ENCODE measurements at places on chromosomes 4 and X.
A peak's percentile ranks its signal among the peaks of the same experiment; 100 is the strongest.

GRCh38 chrX:39969099-39969818 is 128.5 kb downstream of the BCOR start:
- no peak for DNase-seq

GRCh38 chr4:184817494-184818215 is 8.1 kb downstream of the ACSL1 start:
- no peak for DNase-seq

GRCh38 chrX:106286053-106286650 is 118.0 kb downstream of the PWWP3B start:
- no peak for DNase-seq

DNA sequence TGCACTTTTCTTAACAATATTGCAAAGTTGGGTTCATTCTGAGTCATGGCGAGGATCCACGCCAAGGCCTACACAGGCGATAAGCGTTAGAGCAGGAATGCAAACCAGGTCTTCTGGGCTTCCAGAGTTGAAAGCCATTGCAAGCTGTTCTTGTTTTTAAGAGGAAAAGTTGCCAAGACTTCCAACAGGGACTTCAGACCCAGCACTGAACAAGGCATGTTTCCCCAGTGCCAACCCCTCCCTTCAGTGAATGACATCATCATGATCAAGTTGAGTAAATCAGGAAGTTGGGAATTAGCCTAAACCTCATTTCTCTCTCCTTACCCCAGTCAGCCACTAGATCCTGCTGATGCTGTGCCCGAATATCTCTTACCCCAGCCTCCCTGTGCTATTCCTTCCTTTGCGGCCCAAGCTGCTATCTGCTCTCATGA is 355.1 kb downstream of the HS3ST1 start:
- peak; percentile 99 for DNase-seq

DNA sequence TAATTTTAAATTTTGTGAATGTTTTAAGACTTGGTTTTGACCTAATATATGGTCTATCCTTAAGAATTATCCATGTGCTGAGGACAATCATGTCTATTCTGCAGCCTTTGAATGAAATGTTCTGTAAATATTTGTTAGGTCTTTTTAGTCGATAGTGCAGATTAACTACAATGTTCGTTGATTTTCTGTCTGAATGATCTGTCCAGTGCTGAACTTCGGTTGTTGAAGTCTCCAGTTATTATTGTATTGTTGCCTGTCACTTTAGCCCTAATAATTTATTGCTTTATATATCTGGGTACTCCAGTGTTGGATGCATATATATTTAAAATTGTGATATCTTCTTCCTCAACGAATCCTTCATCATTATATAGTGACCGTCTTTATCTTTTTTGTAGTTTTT is 218.3 kb upstream of the ZC4H2 start:
- no peak for DNase-seq

DNA sequence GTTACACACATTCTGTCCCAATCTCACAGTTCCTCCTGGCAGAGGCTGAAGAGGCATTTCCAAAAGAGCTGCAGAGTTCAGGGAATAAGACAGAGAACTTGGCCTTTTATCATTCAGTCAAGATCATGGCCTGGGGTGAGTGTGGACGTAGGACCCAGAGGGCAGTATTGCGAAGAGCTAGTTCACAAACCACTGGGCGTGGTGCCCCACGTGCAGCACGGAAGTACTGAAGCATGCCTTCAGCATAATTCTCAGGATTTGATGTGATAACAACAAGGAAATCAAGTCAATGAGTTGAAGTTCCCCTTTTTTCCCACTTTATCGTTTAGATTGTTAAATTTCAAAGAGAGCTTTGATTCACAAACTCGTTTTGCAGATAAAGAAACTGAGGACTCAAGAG is 117.7 kb downstream of the RELL1 start:
- DNase-seq, result no peak

DNA sequence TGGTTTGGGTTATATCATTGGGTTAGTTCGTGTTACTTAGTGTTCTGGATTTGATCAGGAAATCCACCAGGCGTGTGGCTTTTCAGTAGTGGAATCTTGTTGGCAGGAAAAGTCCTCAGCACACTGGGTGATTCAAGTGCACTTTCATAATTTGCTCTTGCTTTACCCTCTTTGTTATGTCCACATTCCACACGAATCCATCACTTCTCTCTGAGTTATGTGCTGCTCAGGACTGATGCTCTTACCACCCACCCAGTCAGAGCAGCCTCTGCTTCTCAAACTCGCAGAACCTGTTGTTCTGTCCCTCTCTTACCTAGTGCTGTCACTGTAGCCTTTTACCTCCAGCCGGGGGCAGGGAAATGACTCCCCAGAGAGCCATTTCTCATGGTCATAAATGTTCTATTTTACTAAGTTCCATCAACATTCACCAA is 37.2 kb upstream of the SCRG1 start:
- DNase-seq, result no peak

GRCh38 chr4:75099321-75099720 is 166.4 kb downstream of the PARM1 start:
- DNase-seq, result no peak

GRCh38 chr4:2793586-2794485 is 951 bp downstream of the SH3BP2 start:
- DNase-seq, result no peak

GRCh38 chrX:49726966-49727365 is 31.2 kb upstream of the PAGE1 start:
- DNase-seq, result no peak

DNA sequence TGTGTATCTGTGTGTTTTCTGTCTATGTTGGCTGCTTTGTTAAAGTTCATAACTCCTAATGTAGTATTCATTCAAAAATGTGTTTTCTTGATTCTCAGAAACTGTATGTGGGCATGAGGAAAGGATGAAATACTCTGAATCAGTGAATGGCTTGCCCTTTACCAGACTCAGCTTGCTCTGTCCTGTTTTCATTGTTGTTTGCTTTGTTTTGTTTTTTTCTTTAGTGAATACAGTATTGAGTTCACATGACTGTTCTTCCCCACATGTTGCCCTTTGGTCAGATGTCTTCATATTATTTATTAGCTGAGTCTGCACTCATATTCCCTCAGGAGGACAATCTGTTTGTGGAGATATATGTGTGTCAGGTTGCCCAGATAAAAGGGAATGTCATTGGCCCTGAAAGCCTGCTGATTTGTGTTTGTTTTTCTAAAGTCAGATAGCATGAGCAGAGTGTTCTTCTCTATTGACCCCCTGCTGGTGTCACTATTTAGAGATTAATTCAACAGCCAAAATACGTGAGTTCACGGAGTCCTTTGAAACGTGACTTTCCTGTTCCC is 1184.4 kb downstream of the RPA4 start:
- DNase-seq, result peak; percentile 0

GRCh38 chr4:17647927-17648326 is 33.5 kb downstream of the MED28 start:
- no peak for DNase-seq

GRCh38 chr4:107757283-107757682 is 37.2 kb upstream of the PAPSS1 start:
- DNase-seq, result no peak

DNA sequence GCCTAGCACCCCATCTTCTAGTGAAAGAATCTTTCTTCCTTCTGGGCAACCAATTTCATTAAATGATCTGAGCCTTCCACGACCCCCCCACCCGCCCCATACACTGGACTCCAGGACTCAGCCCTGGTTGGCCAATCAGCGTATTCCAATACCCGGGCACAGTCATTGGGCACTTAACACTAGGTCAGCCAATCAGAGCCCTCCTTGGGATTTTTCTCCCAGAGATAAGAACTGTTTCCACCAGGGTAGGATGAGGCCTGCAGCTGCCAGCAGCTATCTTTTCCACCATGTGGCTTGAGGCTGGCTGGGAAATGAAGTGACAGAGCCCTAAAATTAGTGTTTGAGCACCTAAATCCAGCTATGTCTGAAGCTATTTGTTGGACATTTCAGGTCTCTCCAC is 418.8 kb downstream of the BCOR start:
- DNase-seq, result no peak

DNA sequence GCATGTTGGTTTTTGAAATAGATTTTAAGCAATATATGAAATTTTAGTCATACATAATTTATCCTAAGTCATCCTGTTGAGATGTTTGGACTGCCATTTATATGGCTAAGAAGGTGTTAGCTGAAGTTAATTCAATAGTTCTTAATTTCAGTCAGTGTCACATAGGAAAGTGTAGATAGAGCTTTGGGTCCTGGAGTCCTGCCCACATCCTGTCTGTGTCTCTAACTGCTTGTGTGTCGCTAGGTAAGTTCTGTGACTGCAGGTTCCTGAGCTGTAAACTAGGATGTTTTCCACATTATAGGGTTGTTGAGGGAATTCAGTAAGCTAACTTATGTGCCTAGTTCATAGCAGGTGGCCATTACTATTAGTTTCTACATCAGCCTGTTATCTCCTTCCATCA is 20.7 kb downstream of the OFD1 start:
- DNase-seq, result no peak

GRCh38 chr4:154781126-154781982 is at the start of gene RBM46:
Gene RBM46, plus strand, starts transcription at chr4:154781272. Its CDS starts 15,481 bp downstream, at chr4:154796753.
- DNase-seq, result no peak

DNA sequence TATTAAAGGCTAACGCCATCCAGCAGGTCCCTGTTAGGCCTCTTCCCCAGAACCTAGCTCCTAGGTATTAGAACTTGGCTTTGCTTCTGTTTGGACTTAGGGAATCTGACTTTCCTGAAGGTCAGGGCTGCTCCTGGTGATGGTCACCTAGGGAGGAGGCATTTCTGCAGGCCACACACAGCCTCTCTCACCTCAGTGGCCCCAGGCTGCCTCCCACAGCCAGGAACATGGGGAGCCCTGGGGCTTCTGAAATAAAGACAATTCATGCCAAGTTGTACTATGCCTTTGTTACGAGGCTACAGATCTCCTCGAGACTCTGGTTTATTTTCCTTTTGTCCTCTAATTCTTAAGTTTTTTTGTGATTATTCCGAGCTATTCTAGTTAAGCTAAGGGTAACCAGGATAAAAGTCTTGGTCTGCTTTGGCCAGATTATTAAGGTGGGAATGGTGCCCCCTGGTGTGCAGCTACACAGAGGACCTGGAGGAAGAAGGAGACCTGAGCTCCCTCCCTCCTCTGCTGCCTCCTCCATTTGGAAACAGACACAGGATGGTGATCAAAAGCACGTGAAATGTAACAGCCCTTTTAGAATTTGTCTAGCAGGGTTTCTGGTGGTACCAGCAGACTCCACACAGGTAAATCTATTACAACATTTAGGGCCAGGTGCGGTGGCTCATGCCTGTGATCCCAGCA is 131.0 kb downstream of the DCLK2 start:
- DNase-seq, result no peak

GRCh38 chrX:45807572-45808425 is 607.1 kb upstream of the DIPK2B start:
- no peak for DNase-seq

DNA sequence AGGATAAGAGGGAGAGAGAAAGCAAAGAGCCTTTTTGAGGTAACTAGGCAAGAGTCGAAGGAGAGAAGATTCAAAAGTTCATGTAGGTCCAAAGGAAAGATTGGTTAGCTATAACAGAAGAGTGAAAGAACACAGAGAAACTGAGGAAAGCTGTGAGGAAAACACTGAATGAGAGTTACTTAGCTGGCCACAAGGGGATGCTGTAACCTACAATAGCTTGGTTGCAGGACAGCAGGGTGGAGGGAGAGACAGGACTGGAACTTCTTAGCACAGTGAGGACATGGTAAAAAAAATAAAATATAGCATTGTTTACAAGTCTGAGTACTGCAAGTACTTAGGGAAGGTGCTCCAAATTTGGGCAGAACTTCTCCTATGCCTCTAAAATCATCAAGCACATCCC is 48.3 kb downstream of the RAI2 start:
- peak; percentile 23 for DNase-seq

DNA sequence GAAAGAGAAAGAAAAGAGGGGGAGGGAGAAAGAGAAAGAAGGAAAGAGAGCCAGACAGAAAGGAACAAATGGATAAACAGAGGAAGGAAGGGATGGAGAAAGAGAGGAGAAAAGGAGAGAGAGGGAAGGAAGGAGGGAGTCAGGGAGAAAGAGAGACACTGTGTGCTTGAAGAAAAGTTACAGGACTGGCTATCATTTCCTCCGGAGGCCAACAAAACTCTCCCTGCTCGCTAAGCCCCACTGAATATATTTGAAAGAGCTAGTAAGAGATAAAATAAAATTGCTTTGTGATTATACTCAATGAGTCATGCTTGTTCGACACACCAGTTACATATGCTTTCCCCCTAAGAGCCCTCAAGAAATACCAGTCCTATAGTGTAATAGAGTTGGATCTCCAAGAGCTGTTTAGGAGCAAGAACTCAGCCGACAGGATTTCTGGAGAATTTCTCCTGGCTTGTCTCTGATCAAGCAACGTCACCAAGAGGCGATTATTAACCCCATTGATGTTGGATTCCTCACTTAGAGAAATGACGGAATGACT is 102.2 kb downstream of the MXRA5 start:
- no peak for DNase-seq

GRCh38 chrX:149021159-149021558 is 483.9 kb downstream of the IDS start:
- DNase-seq, result no peak

DNA sequence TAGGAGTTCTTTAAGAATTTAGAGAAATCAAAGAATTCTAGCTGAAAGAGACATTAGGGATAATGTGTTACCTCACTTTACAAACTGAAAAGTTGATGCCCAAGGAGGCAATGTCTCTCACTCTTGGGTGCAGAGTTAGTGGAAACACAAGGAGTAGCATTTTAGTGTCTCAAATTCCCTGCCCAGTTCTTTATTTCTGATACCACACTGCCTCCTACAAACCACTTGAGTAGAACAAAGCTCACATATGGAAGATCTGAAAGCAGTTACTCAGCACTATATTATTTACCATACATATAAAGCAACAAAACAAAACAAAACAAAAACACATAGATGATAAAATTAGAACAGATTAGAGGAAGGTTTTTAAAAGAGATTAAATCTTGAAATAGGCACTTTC is 124.2 kb downstream of the REELD1 start:
- DNase-seq, result no peak

- no peak for DNase-seq
These were observed 55.2 kb downstream of the AREG start for GRCh38 chr4:74499986-74500781.

DNA sequence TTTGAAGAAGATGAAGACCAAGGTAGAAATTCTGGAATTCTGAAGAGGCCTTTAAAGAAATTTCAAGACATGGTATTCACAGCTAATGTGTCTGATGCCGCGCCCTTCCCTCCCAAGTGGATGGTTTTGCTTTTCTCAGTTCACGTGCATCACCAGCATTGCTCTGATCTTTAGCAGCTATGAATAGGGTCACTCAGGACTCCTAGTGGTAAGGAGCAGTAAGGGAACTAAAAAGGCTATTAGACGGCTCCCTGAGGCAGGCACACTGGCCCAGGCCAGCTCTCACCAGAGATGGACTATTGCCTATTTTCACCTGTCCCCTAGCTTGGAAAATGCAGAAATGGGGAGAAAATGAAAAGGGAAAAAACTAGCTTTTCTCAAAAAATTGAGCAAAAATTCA is 447.5 kb upstream of the RASGEF1B start:
- peak; percentile 20 for DNase-seq

GRCh38 chrX:68439341-68439740 is 6.0 kb upstream of the OPHN1 start:
- DNase-seq, result no peak

- DNase-seq, result no peak
These were observed 145.5 kb upstream of the DUSP21 start for GRCh38 chrX:44698357-44698756.

- DNase-seq, result no peak
These were observed 213.8 kb upstream of the FGF13 start for GRCh38 chrX:138925330-138925729.

- peak; percentile 13 for DNase-seq
These were observed 1.3 kb downstream of the TBL1X start for GRCh38 chrX:9466124-9466495.

GRCh38 chrX:129737916-129738315 is 863 bp upstream of the XPNPEP2 start:
- DNase-seq, result no peak

GRCh38 chrX:44953734-44954502 is 80.9 kb downstream of the KDM6A start:
- no peak for DNase-seq

Measured in G401 (cell line).